Cardiac ventricle fibroblast (primary cell): ENCODE measurements at places on chromosomes 4 and X. TPM values are rescaled to one million over a fixed set of nuclear protein-coding genes. Genes with fewer than 3 reads are reported as not detected.

SUPT20HL2 gene
- not detected in 2 replicates for total RNA-seq

SHOX gene
- total RNA-seq, result not detected in 2 replicates

OTOP1 gene
- total RNA-seq, result not detected in 2 replicates

FAM184B gene
- total RNA-seq, result not detected in 2 replicates

GAGE12H gene
- not detected in 2 replicates for total RNA-seq

FRAS1 gene
- total RNA-seq, result 2.7 and 3.7 TPM in 2 replicates

PF4V1 gene
- 2.6 TPM in 1 of 2 replicates, not detected in the other for total RNA-seq

RNF150 gene
- 0.25 and 0.54 TPM in 2 replicates for total RNA-seq

NDST4 gene
- not detected in 2 replicates for total RNA-seq

FAM236C gene
- not detected in 2 replicates for total RNA-seq

SLC4A4 gene
- 0.54 and 0.56 TPM in 2 replicates for total RNA-seq

GC gene
- not detected in 2 replicates for total RNA-seq

PPARGC1A gene
- 2.2 and 2.7 TPM in 2 replicates for total RNA-seq

CXCL5 gene
- total RNA-seq, result 2.9 and 3.4 TPM in 2 replicates

TCEAL2 gene
- not detected in 2 replicates for total RNA-seq

MSX1 gene
- total RNA-seq, result 2.1 and 2.8 TPM in 2 replicates

HELT gene
- total RNA-seq, result not detected in 2 replicates

PAGE2 gene
- total RNA-seq, result not detected in 2 replicates

HPRT1 gene
- 15.4 and 17.2 TPM in 2 replicates for total RNA-seq

ZNF185 gene
- 1.6 and 2.2 TPM in 2 replicates for total RNA-seq

GATA1 gene
- not detected in 2 replicates for total RNA-seq

SAGE1 gene
- not detected in 2 replicates for total RNA-seq

SCRG1 gene
- 0.10 and 0.25 TPM in 2 replicates for total RNA-seq

APLN gene
- 29.8 and 35.0 TPM in 2 replicates for total RNA-seq

BEND4 gene
- not detected in 2 replicates for total RNA-seq

FTSJ1 gene
- total RNA-seq, result 36.4 and 49.6 TPM in 2 replicates

DDX53 gene
- total RNA-seq, result not detected in 2 replicates

GRID2 gene
- not detected in 2 replicates for total RNA-seq

NR0B1 gene
- 1.1 and 1.7 TPM in 2 replicates for total RNA-seq

AFM gene
- not detected in 2 replicates for total RNA-seq

F9 gene
- total RNA-seq, result not detected in 2 replicates

GPR119 gene
- total RNA-seq, result not detected in 2 replicates

MTNR1A gene
- total RNA-seq, result not detected in 2 replicates

GLOD5 gene
- total RNA-seq, result not detected in 2 replicates

AFP gene
- 0.29 and 0.75 TPM in 2 replicates for total RNA-seq

MAGEE1 gene
- total RNA-seq, result 2.1 and 3.2 TPM in 2 replicates

ANAPC4 gene
- total RNA-seq, result 17.3 and 21.2 TPM in 2 replicates

LRAT gene
- total RNA-seq, result not detected in 2 replicates

MAGEC3 gene
- not detected in 2 replicates for total RNA-seq

PLXNA3 gene
- 13.2 and 20.2 TPM in 2 replicates for total RNA-seq

MGARP gene
- total RNA-seq, result 7.2 and 7.6 TPM in 2 replicates

FGFBP2 gene
- 0.73 and 1.3 TPM in 2 replicates for total RNA-seq

PPP1R2C gene
- not detected in 2 replicates for total RNA-seq

MAGEA4 gene
- not detected in 2 replicates for total RNA-seq

NUDT11 gene
- 9.5 and 10.5 TPM in 2 replicates for total RNA-seq

SOD3 gene
- total RNA-seq, result 183 and 187 TPM in 2 replicates

CLDN22 gene
- not detected in 2 replicates for total RNA-seq

PGM2 gene
- 11.2 and 12.1 TPM in 2 replicates for total RNA-seq

NKAP gene
- total RNA-seq, result 5.6 and 7.7 TPM in 2 replicates

PALLD gene
- 16.0 and 24.9 TPM in 2 replicates for total RNA-seq

IBSP gene
- total RNA-seq, result not detected in 2 replicates

CLIC2 gene
- 2.9 and 5.2 TPM in 2 replicates for total RNA-seq
